ENCODE measurements at places on chromosomes 11 and 22.

DNA sequence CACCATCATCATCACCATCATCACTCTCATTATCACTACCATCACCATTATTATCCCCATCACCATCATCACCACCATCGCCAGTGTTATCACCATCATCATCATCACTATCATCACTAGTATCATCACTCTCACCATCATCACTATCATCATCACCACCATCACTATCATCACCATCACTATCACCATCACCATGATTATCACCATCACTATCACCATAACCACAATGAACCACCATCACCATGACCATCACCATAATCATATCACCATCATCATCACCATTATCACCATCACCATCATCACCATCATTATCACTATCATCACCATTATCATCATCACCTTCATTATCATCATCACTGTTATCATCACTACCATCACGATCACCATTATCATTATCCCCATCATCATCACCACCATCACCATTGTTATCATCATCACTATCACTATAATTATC lies 326.7 kb downstream of the BRD1 start:
- no peak for DNase-seq

GRCh38 chr11:5293028-5293427 lies 8.7 kb downstream of the OR51B4 start:
- DNase-seq = no peak

DNA sequence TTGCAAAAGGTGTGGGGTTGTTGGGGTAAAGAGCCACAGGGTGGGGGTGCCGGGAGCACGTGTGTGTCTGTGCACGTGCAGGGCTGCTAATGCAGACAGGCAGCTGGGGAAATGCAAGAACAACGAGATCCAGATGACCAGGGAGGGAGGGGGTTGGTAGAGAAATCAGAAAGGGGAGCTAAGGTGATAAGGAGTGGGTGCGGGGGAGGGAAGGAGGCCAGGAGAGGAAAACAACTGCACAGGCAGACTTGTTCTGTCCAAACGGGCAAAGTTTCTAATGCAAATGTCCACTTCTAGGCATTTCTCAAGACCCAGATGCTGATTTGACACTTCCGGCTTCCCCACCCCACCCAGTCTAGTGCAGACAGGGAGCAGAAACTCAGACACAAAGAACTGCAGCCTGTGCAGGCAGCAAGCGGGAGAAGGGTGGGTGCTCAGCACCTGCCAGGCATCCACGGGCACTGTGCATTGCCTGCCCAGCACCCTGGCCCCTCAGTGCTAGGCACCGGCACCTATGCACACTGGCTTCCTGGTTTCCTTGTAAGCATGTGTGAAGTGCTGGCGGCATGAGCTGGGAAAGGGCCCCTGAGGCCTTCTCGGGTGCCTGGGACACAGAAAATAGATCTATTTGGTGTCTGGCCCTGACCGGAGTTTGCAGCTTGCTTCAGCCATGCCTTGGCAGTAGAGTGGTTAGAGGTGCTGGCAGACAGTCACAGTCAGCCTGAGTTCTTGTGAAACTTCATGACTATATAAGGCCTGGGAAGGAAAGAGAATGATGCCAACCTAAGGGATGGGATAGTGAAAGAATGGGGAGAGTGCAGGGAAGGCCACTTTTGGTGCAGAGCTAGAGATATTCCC lies 220.1 kb upstream of the SORL1-AS1 start:
- no peak for DNase-seq

- DNase-seq = no peak
Observed at GRCh38 chr11:59669611-59670009, 773 bp upstream of the PATL1 start.

DNA sequence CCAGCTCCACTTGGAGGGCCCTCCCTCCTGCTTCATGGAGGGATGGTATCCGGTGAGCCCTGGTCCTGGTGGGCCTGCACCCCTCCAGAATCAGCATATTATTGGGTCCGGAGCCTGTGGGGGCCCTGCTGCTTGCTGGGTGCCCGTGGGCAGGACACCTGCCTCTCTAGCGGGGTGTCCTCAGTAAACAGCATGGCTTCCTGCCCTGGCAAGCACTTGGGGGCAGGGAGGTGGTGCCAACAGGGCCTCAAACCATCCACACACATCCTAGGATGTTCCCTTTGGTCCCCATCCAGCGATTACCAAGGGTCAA lies 108.3 kb downstream of the CTTN start:
- DNase-seq = no peak

GRCh38 chr11:44556735-44557409 lies 8.6 kb upstream of the CD82 start:
- DNase-seq = no peak

GRCh38 chr22:19888131-19888746 lies 33.6 kb upstream of the GNB1L start:
- no peak for DNase-seq

DNA sequence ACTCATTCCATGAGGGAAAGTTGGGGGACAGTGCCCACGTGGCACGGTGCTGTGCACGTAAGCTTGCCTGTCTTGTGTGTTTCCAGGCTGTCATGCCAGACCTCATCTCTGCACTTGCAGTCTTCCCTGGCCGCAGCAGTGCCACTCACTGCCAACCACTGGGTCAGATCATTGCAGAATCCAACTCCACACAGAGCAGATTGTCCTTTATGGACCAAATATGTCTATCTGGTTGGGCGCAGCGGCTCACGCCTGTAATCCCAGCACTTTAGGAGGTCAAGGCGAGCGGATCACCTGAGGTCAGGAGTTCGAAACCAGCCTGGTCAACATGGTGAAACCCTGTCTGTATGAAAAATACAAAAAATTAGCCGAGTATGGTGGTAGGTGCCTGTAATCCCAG lies 4.4 kb upstream of the PPARA start:
- no peak for DNase-seq

GRCh38 chr11:128962896-128963295 lies 20.2 kb upstream of the TP53AIP1 start:
- DNase-seq = no peak

GRCh38 chr11:115776916-115777315 lies 272.7 kb upstream of the CADM1 start:
- no peak for DNase-seq

DNA sequence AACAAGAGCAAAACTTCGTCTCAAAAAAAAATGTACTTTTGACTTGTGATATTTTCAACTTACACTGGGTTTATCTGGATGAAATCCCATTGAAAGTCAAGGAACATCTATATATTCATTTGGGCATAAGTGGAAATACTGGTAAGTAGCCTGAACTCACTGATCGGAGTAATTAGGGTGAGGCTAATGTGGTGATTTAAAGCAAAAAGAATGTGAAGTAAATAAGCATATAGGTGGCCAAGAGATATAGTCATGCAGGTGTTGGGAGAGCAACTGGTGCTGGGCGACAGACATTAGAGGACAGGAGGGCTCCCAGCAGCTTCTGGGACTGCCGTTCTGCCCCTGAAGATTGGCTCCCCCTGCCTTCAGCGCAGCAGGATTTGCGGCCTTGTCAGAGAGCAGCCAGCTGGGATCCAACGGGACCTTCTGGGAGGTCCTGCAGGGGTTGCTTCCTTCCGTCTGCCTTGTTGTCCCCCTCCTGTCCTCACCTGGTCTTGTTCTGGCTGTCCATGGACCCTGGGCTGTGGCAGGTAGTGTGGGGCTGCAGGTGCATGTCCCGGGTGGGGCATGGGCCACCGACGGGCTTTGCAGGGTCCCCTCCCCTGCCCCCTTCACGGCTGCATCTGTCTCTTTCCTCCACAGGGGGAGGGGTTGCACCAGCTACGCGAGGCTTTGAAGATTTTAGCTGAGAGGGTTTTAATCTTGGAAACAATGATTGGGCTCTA lies 14.1 kb downstream of the RHBDD3 start:
- no peak for DNase-seq

DNA sequence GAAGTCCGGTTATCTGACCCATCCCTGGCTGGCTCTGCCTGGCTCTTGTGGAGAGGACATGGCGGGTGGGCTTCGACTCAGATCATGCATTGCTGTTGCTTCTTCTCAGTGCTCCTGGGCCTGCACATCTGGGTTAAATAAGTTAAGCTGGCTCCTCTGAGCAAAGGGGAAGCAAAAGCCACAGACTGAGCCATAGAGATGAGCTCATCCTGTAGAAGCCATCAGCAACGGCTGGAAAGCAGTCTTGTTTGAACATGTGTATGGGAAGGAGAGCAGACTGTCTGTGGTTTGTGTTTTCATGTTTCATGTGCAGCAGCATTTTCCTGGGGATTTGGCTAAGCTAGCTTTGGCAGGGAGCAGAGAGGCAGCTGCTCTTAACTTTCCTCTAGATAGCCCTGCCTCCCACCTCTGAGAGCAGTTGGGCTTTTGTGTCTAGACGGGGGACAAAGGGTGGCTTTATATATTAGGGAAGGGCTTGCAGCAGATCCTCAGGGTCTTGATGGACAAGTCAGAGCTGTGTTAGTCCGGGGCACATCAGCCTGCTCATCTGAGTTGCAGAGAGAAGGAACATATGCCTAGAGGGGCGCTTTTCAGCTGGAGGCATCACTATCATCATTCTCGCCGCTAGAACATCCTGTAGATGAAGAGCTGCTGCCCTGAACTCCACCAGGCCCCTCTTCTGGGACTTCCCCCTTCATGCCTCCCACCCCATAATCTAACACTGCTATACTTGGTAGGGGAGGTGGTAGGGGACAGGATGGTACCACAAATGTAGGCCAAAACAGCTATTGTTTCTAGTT lies 14.9 kb downstream of the DCPS start:
- DNase-seq = no peak

DNA sequence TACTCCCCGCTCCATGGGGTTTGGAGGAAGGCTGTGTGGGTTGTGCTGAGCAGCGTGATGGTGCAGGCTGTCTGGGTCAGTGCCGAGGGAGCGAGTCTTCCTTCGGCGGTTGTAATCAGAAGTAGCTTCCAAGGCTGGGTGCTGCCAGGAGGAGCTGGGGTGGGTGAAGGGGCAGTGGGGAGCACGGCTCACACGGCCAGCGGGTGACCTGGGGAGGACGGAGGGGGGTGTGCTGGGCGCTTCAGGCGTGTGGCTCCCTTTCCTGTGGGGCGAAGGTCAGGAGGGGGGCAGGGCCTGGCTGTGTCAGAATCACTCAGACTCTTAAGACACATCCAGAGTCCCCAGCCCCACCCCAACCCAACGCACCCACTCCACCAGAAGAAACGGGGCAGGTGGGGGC lies 60.2 kb downstream of the LRP5 start:
- DNase-seq = no peak

DNA sequence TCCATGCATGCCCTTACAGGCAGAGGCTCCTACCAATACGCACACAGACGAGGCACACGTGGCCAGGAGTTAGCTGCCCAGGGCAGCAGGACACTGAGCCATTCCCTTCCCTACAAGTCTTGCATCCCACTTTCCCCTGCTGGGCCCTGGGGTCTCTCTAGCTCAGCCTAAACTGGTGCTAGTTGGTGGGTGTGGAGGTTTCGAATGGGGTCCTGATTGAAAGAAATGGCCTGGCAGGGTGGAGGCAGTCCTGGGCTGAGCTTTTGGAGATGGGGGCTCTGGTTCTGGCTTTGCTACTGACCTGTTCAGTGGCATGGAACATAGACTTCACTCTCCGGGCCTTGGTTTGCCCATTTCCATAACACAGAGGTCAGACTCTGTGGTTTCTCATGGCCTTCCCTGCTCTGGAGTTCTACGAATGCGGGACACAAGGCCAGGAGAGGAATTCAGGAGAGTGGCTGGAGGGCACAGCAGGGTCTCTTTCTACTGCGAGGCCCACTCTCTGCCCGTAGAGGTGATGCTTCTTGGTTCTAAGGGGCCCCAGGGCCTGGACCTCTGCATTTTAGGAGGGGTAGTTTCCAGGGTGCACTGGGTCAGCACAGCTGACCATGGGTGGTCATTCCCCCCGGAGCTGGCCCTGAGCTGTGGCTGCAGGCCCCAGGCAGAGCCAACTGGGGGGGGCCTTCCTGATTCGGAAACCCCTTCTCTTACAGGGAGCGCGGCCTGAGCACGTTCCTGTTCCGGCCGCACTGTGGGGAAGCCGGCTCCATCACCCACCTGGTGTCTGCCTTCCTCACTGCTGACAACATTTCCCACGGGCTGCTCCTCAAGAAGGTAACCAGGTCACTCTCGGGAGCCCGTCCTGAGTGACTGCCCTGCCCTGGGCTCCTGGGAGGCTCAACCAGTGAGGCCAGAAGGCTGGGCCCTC lies 40.0 kb downstream of the RNF141 start:
- DNase-seq = no peak

- no peak for DNase-seq
Observed at GRCh38 chr11:413120-414081, 1.4 kb downstream of the SIGIRR start.

DNA sequence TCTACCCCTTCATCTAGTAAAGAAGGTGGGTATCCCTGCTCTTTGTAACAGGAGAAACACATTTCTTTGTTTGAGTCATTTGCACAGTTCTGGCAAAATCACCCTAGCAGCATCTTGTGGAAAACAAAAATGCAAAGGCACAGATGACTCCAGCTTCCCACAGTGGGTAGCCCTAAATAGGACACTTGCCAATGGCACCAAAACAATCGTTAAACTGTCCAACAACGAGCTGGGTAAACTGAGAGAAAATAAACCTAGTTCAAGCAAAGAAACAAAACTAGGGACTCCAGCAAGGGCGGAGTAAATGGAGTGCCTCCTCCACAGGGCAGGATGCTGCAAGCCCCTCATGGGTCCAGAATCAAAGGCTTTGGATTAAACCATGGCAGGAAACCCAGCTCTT lies 239.5 kb downstream of the NTM start:
- no peak for DNase-seq

DNA sequence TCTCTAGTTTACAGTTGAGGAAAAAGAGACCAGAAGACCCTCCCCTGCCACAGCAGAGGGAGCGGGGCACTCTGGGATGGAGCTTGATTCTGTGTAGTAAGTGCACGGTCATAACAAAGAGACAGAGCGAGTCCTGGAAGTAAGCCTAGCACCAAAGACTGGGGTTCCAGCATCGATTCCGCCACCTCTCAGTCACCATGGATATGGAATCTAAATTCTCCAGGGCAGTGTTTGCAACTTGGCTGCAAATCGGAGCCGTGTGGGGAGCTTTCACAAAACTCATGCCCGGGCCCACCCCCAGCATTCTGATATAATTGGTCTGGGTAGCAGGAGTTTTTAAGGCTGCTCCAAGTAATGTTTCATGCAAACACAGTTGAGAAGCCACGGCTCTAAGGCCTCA lies 129.5 kb upstream of the OPCML start:
- no peak for DNase-seq

DNA sequence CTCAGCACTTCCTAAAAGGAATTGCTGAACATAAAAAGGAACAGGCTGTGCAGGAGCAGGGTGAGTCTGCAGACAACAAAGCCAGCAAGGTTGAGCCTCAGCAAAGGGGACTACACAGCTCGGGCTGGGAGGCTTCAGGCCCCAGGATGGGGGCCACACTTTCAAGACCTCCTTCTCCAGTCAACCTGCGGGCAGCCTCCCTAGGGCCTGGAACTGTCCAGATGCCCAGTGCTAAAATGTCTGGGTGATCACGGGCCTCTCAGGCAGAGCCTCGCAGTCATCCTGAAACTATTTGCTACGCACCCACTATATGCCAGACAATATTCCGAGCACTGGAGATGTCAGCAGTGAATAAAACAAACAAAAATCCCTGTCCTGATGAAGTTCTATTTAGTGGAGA lies 3.9 kb upstream of the NEFH start:
- DNase-seq = no peak

DNA sequence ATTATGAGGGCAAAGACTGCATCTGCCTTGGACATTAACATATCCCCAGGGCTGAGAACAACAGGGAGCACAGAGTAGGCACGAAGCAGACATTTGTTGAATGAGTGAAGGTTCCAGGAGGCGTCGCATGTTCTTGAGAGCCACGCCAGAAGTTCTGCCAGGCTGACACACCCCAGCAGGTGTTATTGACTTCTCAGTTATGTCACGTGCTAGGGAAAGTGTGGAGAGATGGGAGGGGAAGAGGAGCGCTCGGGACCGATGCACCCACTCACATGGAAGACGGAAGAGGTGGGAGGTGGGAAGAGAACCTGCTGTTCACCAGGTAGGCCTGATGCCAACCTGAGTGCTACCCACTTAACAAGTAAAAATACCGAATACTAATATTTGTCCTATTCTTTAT lies 232.8 kb downstream of the LARGE1 start:
- DNase-seq = no peak

Measured in frontal cortex (tissue), 4 donors.